ENCODE measurements at places on chromosomes 1 and 21.

GRCh38 chr1:69126796-69127195, 440.9 kb upstream of the LRRC7 start:
- no peak for DNase-seq

GRCh38 chr1:92752719-92753118, 32.2 kb downstream of the EVI5 start:
- no peak for DNase-seq

- DNase-seq = no peak
These were observed 12.2 kb downstream of the CAMK1G start for GRCh38 chr1:209595599-209596285.

DNA sequence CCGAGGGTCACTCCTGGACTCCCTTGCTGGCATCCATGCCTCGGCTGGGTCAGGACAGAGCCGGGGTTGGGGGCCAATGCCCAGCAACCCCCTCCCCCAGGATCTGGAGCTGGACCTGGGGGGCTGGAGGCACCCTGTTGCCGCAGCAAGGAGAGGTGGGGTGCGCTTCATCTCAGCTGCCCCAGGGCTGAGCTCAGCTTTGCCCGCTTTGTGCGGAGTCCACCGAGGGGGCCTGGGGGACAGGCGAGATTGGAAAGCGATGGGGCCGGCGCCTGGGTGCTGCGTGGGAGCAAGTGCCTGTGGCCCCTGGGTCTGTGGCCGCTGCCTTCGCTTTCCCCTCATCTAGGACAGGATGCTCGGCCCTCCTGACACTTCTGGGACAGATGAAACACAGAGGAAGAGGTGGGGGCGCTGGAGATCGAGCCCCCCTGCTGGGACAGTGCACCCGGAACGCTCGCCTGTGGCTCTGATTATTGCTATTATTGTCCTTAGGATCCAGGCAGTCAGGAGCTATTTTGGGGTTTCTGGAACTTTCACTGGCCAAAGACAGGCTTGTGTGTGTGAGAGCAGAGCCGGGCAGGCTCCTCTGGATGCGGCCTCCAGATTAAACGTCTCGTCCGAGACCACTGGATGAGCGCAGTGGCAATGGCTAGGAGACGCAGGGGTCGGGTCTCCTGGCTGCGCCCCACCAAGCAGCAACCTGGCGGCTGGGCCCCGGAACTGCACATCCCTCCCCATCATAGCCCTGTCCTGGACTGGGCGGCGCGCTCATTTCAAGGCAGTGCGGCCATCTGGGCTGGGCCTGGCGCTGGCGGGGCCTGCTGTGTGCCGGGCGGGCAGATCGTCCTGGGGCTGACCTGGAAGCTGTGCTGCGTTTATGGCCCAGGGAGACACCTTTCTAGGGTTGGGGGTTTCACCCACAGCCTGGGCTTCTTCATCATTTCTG, 13.8 kb downstream of the PRDM16 start:
- DNase-seq = no peak

GRCh38 chr21:27423906-27424595, 457.2 kb upstream of the ADAMTS5 start:
- DNase-seq = no peak

- DNase-seq = no peak
These were observed 1.9 kb upstream of the CAPN2 start for GRCh38 chr1:223710179-223711133.

DNA sequence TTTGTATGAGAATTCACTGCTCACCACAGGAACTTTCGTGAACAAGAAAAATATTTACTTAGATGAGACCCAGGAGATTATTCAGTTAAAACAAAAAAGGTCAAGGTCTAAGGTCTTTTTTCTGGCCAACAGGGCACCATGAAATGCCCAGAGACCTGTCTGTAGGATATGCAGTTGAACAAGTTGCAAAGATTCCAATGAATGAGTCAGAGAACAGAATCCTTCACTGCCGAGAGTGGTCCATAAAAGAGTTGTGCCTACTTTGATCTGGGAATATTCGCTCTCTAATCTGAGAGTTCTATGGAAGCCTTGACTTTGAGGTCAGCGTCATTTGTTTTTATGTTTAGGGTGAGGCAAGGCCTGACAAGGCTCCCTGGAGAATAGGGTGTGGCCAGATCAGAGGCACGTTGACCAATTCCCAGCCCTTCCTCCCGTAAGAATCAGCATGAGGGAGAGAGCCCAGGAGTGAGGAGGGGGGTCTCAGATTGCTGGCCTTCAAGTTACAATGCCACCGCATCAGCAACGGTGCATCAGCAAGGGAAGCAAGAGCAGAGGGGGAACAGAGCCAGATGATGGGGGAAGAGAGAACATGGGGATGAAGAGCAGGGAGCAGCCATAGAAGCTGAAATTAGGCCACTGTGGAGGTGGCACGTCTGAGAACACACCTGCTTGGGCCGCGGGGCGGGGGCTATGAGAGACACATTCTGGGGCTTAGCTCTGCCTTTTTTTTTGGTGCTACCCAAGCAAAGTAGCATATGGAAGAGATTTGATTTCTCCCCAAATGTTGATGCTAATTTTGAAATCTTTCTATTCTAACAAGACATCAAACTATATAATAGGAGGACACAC, 206.4 kb upstream of the RAB4A start:
- no peak for DNase-seq

DNA sequence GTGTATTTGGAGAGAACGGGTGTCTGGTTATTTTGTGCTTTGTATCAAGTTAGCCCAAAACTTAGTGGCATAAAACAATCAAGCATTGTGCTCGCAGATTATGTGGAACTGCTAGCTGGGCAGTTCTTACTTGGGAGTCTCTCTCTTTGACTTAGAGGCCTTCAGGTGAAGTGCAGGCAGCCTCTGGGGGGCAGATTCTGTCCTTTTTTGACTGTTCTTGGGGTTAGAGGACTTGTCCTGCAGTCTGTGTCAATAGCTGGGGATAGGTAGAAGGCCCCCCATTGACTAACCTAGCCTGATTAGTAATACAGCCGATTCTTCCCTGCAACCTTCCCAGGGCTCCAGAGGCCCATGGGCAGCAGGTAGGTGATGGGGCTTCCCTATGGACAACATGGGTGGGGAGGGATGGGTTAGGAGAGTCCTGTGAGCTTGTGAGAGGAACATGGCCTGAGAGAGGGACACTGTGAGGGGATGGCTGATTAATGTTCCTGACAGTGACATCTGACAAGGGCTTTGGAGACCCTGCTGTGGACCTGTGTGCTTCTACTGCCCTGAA, 37.2 kb upstream of the ACOT11 start:
- DNase-seq = no peak

DNA sequence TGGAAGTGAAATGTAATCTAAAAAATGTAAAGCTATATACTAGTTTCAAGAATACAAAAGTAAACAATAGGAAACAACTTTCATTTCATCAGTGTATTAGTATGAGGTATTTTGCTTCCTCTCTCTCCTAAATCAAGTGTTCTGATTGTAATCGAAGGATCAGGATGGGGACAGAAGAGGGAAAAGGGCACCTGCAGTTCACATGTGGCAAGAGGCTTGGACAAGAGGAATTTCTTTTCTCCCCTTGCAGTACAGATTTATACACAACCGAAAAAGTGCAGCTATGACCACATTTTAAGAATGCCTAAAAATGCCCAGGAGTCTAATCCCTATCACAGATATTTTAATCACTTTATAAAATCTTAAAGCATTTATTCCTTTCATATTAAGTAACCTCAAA, 63.7 kb downstream of the NRIP1 start:
- DNase-seq = no peak

DNA sequence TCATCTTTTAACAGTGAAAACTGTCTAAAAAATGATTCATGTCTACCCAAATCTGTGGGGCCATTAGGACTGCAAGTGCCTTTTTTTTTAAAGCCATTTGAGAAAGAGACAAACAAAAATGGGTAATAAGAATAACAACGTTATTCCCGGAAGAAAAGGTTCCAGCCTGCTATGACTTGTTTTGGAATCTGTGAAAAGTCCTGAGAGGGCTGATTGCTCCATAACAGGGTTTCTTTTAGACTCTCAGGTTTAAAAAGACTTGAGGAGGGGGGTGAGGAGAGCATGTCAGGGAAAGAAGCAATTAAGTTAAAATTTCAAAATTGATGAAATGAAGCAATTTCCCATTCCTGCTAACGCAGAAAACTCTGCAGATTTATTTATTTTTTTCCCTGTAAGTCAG, 56.4 kb downstream of the CACHD1 start:
- no peak for DNase-seq

DNA sequence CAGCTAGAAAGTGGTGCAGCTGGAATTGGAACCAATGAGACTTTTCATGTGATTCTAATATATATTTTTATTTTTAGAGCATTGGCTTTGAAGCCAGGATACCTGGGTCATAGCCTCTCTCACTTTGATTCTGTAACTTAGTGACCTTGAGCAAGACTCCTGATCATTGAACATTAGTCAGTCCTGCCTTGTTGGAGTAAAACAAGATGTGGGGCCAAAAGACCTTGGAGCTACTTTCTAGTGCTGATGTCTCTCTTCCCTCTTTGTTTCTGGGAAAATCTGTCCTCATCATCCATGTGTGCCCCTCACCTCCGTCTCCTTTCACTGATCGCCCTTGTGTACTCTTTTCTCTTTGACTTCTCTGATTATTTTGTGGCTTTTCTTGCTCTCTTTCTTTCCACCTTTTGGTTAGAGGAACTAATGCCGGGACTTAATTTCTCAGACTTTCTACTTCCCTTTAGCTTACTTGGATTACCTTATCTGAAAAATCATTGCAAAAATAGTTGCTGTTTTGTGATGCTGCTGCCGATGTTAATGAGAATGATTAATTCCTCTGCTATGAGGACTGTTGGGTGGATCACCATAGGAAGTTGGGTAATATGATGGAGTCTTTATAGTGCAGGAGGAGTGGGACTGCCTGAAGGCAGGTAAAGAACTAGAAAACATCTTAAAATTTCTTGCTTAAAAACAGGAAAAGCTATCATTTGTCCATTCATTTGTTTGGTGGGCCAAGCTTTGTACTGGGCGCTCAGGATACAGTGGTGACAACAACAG, 72.0 kb downstream of the NOS1AP start:
- DNase-seq = no peak

DNA sequence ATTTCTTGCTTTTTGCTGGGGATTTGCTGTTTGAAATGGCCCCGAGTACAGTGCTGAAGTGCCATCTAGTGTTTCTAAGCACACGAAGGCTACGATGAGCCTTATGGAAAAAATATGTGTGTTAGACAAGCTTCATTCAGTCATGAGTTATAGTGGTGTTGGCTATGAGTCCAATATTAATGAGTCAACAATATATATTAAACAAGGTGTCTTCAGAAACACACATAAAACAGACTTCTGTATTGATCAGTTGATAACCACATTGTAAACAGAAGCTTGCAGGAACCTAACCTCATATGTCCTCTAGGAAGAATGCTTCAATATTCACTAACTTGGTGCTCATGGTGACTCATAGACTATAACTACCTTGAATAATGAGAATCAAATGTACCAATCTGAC, 1.7 kb upstream of the GJB5 start:
- no peak for DNase-seq

GRCh38 chr1:182003953-182004586, 57.4 kb downstream of the ZNF648 start:
- DNase-seq = no peak

GRCh38 chr1:18574754-18575153, 55.9 kb upstream of the PAX7 start:
- no peak for DNase-seq

- peak; percentile 100 for DNase-seq
These were observed 87.9 kb upstream of the HMCN1 start for GRCh38 chr1:185646202-185646683.

GRCh38 chr1:36224537-36225282, 467 bp downstream of the THRAP3 start:
- DNase-seq = peak; percentile 81

- DNase-seq = no peak
These were observed 19.7 kb downstream of the SLC5A9 start for GRCh38 chr1:48242141-48242736.

GRCh38 chr21:16071092-16071491, 341.3 kb downstream of the USP25 start:
- DNase-seq = no peak

DNA sequence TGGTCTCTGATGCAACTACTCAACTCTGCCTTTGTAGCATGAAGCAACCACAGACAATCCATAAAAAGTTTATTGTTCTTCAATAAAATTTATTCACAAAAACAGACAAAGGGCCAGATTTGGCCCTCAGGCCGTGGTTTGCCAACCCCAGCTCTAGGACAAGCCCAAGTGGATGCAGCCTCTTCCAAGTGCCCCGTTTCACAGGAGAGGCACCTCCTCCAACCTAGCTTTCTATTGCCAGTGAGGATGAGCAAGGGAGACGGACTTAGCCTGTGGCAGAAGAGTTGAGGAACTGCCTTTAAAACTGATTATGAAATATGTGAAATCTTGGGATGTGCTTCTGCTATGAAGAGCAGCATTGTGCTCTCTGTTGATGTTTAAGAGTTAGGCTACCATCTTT, 105.4 kb downstream of the PSMG1 start:
- no peak for DNase-seq

GRCh38 chr1:206097381-206097780, 19.8 kb downstream of the AVPR1B start:
- no peak for DNase-seq

DNA sequence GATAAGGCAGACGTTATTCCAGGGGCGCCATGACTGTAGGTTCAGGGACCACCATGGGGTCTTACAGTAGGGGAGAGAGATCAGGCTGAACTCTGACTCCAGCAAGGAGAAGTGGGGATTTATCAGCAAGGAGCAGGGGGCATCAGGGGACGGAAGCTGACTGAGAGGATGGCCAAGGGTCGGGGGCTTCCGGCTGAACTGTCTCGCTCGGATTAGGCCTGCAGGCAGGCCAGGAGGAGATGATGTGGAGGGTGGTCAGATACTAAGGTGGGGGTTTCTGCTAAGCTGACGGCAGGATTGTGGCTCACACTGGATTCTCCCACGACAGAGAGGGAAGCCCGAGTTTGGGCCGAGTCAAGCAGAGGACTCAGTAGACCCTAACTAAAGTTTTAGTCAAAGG, 186.9 kb upstream of the VAMP3 start:
- no peak for DNase-seq

- no peak for DNase-seq
These were observed 10.6 kb downstream of the CBR1 start for GRCh38 chr21:36080386-36080785.

Measured in NCI-H1048 (cell line).